ENCODE measurements at places on chromosomes 4 and X. TPM values are rescaled to one million over a fixed set of nuclear protein-coding genes. Genes with fewer than 3 reads are reported as not detected.

The TCEAL6 gene
- polyA plus RNA-seq, result not detected

The SOD3 gene
- polyA plus RNA-seq, result not detected

The HDX gene
- polyA plus RNA-seq, result 2.7 TPM

The HSD17B10 gene
- 133 TPM for polyA plus RNA-seq

The MAGED4B gene
- 5.6 TPM for polyA plus RNA-seq

The UNC5C gene
- polyA plus RNA-seq, result not detected

The TGIF2LX gene
- polyA plus RNA-seq, result not detected

The MAGEA1 gene
- not detected for polyA plus RNA-seq

The MSMO1 gene
- polyA plus RNA-seq, result 22.5 TPM

The IRS4 gene
- polyA plus RNA-seq, result not detected

The MAOB gene
- polyA plus RNA-seq, result not detected

The NUP62CL gene
- polyA plus RNA-seq, result 3.1 TPM

The GNRHR gene
- not detected for polyA plus RNA-seq

The GAB3 gene
- polyA plus RNA-seq, result 3.0 TPM

The SPINK2 gene
- 7.1 TPM for polyA plus RNA-seq

The NOX1 gene
- polyA plus RNA-seq, result not detected

The CT47B1 gene
- polyA plus RNA-seq, result not detected

The AMTN gene
- not detected for polyA plus RNA-seq

The MTCP1 gene
- 22.6 TPM for polyA plus RNA-seq

The DAPP1 gene
- 172 TPM for polyA plus RNA-seq

The MAGEC2 gene
- polyA plus RNA-seq, result not detected

The SLC9B2 gene
- polyA plus RNA-seq, result 21.4 TPM

The SSX1 gene
- polyA plus RNA-seq, result not detected

The TENM3 gene
- polyA plus RNA-seq, result not detected

The ADH4 gene
- polyA plus RNA-seq, result not detected

The F8A2 gene
- polyA plus RNA-seq, result not detected

The NPY2R gene
- polyA plus RNA-seq, result not detected

The HPGDS gene
- not detected for polyA plus RNA-seq

The EXOC1L gene
- polyA plus RNA-seq, result not detected

The EFNB1 gene
- 1.8 TPM for polyA plus RNA-seq

The H2BW1 gene
- polyA plus RNA-seq, result not detected

The USP9X gene
- 20.6 TPM for polyA plus RNA-seq

The FDCSP gene
- not detected for polyA plus RNA-seq

The VCX2 gene
- polyA plus RNA-seq, result not detected

The SOX3 gene
- polyA plus RNA-seq, result not detected

The MRPS18C gene
- 65.6 TPM for polyA plus RNA-seq

The AR gene
- polyA plus RNA-seq, result 0.20 TPM

The FAAH2 gene
- polyA plus RNA-seq, result 3.6 TPM

The CDS1 gene
- not detected for polyA plus RNA-seq

The USP17L20 gene
- not detected for polyA plus RNA-seq

The TLL1 gene
- polyA plus RNA-seq, result not detected

The CYSLTR1 gene
- polyA plus RNA-seq, result 63.8 TPM

All from IgD-negative memory B cell (primary cell).